ENCODE measurements at places on chromosomes 1 and 21. TPM values are rescaled to one million over a fixed set of nuclear protein-coding genes. Genes with fewer than 3 reads are reported as not detected.
A peak's percentile ranks its signal among the peaks of the same experiment; 100 is the strongest.

DNA sequence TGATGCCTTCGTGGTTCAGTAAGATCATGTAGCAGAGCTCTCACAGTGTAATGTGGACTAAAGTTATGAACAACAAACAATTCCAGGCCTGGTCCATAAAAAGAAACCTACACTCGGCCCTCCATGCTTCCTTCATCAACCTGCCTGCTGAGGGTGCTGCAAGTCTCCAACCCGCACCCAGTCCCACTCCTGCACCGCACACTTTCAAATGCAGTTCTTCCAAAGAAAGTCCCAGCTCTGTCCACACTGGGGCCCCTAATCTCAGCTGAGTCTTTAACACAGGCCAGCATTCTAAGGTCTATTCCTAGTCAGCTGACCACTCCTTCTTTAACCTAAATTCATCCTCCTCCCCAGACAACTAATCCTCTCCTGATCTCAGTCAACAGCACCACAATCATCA is 71.5 kb upstream of the NR5A2 start:
- no peak for DNase-seq

HPCAL4 gene
- 2.6 TPM for total RNA-seq

BNIPL gene
- total RNA-seq, result 1.2 TPM

DNA sequence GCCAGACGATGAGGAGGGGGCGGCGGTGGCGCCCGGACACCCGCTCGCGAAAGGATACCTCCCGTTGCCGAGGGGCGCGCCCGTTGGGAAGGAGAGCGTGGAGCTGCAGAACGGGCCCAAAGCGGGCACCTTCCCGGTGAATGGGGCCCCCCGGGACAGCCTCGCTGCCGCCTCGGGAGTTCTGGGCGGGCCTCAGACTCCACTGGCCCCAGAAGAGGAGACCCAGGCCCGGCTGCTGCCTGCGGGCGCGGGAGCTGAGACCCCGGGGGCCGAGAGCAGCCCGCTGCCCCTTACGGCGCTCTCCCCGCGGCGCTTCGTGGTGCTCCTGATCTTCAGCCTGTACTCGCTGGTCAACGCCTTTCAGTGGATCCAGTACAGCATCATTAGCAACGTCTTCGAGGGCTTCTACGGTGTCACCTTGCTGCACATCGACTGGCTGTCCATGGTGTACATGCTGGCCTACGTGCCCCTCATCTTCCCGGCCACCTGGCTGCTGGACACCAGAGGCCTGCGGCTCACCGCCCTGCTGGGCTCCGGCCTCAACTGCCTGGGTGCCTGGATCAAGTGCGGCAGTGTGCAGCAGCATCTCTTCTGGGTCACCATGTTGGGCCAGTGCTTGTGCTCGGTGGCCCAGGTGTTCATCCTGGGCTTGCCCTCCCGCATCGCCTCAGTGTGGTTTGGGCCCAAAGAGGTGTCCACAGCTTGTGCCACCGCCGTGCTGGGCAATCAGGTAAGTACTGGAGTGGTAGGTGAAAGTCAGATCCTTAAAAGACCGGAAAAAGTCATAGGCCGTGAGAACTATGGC is 588 bp downstream of the FLVCR1 start:
- DNase-seq, result peak; percentile 33

GRCh38 chr1:22461100-22461499 is 9.4 kb downstream of the ZBTB40 start:
- no peak for DNase-seq

SPATA1 gene
- total RNA-seq, result 4.7 TPM

DMBX1 gene
- 0.38 TPM for total RNA-seq

GRCh38 chr1:215497528-215497927 is 69.6 kb upstream of the KCTD3 start:
- no peak for DNase-seq

AKT3 gene
- 38.2 TPM for total RNA-seq

DNA sequence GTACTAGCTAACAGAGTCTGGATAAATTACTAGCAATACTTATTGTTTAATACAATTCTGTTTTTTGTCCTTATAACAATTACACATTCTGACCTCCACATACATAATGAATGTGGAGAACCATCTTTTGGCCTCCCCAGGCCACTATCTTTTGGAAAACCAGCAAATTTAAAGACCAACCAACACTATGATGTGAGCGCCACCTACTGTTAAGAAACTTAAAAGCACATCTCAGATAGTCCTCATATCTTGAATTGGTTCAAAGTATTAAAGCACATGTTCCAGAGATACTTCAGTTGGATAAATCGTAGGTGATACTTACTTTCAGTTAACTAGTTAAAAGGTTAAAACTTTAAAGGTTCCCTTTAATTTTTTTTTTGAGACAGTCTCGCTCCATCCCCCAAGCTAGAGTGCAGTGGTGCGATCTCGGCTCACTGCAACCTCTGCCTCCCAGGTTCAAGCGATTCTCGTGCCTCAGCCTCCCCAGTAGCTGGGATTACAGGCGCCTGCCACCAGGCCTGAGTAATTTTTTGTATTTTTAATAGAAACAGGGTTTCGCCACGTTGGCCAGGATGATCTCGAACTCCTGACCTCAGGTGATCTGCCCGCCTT is 29.3 kb upstream of the USP1 start:
- DNase-seq, result no peak

All from activated CD4-positive, alpha-beta memory T cell treated with anti-CD3 and anti-CD28 coated beads, Interleukin-2, amount 10 ng/mL, durations not matched to agents 7 days and 5 days (primary cell).